NCI-H524 treated with DMSO at 0.1 percent for 48 hours (cell line): ENCODE measurements at places on chromosomes 7 and 10.
A peak's percentile ranks its signal among the peaks of the same experiment; 100 is the strongest.

DNA sequence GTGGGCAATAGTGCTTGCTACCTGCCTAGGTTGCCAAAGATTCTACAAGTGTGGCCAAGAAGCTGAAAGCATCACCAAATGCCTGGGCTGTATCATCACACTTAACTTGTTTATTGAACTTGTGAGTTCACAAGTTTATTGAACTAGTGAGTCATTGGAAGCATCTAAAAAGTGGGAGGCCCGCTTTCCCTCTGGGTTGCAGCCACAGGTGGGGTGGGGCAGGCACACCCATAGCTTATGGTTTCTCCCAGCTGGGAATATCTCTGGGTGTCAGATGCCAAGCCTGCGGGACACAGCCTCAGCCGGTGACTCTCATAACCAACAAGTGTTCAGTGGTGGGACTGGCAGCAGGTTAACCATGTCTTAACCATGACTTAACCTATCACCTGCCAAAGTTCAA is 145.9 kb upstream of the FAM13C start:
- DNase-seq = no peak

DNA sequence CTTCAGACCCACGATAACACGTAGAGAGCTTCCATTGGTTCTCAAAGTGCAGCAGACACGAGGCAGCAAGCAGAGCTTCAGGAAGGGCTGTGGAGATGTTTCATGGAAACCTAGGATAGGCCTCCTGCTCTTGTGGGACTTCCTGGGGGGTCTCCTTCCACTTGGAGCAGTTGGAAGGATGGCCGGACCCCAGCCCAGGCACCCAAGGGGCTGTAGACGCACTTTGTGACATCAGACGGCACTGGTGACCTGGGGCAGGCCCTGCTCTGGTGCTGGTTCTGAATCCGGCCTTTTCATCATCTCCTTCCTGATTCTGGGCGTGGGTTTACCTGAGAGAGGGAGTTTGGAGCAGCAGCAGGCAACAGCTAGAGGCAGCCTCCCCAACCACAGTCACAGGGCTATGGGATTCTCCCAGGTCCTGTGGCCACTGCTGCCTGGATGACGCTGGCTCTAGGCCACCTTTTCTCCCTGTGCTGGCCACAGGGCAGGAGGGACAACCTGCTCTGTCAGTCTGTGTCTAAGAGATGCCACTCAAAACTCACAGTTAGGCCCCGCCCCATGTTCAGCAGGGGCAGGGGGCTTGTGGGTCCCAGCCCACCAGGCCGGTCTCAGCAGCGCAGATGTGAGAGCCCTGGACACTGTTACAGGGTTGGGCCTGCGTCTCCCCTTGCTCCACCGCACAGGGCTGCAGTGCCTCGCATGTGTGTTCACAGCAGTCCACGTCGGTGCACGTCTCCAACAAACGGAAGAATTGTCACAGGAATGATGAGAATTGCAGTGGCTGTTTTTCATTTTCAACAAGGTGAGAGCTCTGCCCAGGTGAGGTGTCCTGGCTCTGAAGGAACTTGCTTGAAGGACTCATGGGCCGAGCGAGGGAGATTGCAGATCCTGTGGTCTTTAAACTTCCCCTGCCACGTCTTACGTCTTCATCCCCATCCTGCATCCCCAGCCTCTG is 569.3 kb downstream of the TCERG1L start:
- no peak for DNase-seq

DNA sequence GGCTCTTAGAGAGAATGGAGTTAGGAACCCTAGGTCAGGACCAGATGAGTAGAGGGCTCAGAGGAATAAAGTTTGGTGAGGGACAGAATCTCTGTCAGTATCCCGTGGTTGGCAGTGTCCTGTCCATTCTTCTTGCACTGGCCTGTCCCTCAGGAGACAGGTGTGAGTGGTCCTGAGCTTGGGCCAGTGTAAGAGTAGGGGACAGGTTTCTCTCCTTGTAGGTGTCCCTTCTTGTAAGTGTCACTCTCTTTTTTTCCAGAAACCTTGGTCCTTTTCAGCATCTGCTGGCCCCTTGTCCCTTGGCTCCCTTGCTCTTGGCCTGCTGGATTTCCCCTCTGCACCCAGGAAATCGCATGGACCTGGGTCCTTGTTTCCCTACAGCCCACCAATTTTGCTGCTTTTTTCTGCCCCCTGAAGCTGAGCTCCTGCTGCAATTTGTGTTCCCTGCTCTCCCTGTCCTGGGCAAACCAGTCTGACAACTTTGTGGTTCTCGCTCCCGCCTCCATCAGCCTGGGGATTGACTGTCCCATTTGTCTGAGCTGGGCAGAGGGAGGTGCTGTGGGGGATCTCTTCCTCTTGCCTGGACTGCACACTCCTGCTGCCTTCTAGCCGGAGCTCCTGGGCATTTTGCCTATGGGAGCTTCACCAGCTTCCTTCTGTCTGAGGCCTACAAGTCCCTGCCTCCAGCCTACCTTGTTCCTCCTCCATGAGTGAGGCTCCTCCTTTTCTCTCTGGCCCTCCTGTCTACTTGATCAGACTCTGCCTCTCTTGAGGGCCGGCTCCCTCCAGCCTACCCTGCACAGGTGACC is 6.5 kb downstream of the TSPAN14 start:
- DNase-seq = no peak

GRCh38 chr10:9734218-9734617 is 1283.5 kb upstream of the CELF2 start:
- DNase-seq = no peak

DNA sequence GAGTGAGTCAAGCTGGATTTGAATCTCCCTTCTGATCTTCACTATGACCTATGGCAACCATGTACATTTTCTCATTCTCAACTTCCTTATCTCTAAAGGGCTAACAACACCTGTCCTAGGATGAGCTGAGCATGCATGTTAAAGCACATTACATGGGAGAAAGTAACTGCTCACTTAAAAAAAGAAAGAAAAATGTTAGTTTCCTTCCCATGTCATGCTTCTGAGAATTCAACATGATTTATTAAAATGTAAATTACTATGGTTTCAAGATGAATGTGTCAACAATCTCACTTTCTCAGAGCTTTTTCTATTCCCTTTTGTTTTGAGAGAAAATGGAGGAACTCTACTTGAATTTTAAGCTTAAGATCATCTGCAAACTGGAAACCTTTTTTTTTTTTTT is 295.3 kb downstream of the SKIDA1 start:
- no peak for DNase-seq

DNA sequence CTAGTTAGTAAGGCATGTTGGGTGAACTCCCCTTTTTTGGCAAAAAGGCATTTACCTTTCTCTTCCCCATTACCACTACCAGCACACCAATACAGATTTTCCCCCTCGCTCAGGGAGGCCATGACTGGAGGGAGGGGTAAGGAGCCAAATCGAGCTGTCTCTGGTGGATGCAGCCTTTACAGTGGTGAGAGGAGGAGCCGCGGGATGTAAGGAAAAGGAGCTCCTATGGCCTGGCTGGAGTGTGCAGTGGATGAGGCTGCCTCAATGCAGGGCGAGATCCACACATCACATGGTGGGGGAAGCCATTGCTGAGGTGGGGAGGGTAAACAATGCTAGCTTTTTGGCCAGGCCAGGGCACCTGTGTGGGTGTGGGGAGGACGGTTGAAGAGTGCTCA is 416.2 kb downstream of the EXOC4 start:
- DNase-seq = no peak

DNA sequence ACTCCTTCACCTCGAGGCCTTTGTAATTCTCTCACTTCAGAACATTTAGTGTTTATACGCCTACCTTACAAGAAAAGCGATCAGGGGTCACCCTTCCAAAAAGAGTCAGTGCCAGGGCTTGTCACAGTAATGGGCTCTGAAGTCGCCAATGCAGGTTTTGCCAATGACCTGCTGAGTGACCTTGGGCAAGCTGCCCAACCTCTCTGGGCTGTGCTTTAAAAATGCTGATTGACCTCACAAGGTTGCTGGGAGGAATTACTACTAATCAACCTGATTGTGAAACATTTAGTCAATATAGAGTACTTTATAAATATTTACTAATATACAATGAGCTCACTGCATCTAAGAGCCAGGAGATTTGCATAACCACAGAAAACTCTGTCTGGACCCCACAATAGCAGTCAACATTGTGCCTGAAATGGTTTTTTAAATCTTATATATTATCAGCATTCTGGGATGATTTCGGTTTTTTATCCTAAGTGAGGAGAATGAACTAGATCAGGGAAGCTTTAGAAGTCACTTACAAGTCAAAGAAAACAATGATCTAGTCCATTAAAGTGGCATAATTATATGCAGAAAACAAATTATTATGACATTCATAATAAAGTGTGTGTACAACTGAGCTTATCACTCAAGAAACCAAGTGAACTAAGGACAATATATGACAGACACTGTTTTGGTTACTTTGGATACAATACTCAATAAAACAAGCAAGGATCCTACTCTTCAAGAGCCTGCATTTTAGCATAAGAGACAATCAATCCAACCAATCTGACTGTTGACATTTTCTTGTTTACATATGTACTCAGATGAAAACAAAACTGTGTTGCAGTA is 290.5 kb downstream of the SORCS1 start:
- no peak for DNase-seq

- DNase-seq = no peak
Measured at GRCh38 chr10:1523221-1523620, 214.1 kb downstream of the ADARB2 start.

DNA sequence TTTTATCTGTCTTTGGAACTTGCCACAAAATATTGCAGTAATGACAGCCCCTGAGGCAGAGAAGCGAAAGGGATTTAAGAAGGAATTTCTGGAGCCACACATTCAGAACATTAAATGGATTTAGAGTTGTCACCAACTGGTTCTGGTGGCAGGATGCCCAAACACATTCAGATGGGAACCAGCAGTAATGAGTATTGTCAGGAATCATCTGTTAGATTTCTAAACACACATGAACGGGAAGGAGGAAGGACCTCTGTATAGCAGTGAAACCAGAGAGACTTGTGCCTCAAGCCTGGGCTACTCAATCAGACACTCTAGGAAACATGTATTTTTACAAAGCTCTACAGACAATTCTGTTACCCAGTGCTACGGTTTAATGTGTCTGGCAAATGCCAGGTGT is 103.8 kb upstream of the CCNY start:
- no peak for DNase-seq

- DNase-seq = no peak
Measured at GRCh38 chr10:77374189-77374656, 263.4 kb downstream of the KCNMA1 start.

- DNase-seq = no peak
Measured at GRCh38 chr10:118112543-118113125, 65.9 kb upstream of the RAB11FIP2 start.

GRCh38 chr7:6613706-6614105 is 1.7 kb upstream of the ZNF853 start:
- no peak for DNase-seq

DNA sequence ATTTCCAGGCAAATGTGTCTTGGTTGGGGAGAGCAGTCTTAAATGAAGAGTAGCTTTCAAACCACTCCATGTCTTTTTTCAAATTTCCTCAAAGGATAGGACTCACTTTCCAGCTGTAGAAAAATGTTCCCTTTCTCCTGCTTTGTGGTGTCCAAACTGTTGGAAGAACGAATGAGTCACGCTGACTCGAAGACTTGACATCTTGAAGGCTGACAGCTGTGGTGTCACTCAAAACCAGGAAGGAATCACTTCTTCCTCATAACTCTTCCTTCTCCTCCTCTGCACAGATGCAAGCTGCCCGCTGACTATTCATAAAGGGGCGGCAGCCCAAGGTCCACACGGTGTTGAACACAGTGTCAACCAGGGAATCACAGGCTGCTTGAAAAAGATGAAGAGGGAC is 19.2 kb downstream of the PLA2G12B start:
- DNase-seq = no peak

DNA sequence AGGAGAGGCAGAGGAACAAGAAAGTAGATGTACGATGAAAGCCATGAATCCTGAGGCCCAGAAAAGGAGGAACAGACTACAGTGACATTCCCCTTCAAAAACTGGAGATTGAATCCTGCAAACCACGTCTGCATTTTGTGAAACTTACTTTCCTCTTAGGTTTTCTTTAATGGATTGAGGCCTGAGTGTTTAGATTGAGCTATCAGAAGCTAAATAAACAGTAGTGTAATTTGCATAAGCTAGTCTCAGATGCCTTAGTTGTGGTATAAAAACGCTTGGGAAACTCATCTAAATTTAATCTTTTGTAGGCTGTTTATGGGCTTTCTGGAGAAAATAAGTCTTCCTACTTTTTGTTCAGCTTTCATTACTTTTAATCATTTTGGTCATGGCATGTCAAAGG is 94.8 kb upstream of the HDAC9 start:
- DNase-seq = no peak

- no peak for DNase-seq
Measured at GRCh38 chr7:64686493-64687184, 20.7 kb downstream of the ZNF107 start.

- DNase-seq = no peak
Measured at GRCh38 chr10:35910234-35910633, 268.1 kb upstream of the FZD8 start.

DNA sequence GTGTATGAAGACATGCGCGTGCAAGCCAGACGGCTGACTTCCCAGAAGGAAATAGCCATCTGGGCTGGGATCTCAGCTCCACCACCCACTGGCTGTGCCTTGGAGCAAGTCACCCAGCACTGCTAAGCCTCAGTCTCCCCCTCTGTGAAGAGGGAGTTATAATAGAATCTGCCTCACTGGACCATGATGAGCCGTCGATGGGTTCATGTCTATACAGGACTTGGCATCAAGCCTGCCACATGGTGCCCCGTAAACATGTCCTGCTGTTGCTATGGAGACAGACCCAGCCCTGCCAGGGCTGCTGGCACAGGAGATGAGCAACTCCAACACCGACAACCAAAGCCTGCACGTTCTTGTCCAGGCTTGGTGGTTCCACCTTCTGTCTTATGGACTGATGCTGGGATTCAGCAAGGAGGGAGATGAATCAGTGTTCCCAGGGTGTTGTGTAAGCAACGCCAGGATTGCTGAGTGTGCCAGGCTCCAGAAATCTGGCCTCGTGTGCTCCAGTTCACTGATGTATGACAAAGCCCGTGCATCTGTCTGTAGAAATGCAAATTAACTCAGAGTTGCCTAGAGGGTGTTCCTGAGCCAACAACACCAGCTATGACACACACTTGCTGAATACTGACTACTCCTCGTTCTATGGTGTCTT is 5.6 kb downstream of the GPR15LG start:
- DNase-seq = peak; percentile 49

DNA sequence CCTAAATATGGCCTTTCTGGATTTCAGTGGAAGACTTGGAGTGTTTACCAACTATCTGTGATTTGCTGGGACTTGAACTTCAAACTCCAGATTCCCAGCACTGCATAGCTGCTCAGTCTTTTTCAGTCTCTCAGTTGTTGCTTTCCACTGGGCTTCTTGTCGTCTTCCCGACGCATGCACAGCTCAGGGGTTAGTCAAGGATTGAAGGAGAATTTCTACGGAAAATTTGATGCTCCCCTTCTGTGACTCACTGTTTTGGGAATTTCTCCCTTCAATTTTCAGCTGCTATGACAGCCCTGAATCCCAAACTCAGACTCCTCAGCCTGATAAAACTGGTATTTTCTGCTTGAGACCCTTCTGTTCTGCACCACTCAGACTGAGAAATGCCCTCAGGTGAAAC is 91.7 kb downstream of the CYP26A1 start:
- DNase-seq = no peak

GRCh38 chr7:28618383-28618782 is 206.1 kb downstream of the CREB5 start:
- no peak for DNase-seq
